CD4-positive, alpha-beta T cell treated with Interleukin-12 subunit alpha and Interleukin-12 subunit beta, for 1 hour (primary cell): ENCODE measurements at places on chromosomes 1 and 21.

GRCh38 chr1:230977761-230978490, 735 bp downstream of the TTC13 start:
- peak; percentile 20 for DNase-seq

DNA sequence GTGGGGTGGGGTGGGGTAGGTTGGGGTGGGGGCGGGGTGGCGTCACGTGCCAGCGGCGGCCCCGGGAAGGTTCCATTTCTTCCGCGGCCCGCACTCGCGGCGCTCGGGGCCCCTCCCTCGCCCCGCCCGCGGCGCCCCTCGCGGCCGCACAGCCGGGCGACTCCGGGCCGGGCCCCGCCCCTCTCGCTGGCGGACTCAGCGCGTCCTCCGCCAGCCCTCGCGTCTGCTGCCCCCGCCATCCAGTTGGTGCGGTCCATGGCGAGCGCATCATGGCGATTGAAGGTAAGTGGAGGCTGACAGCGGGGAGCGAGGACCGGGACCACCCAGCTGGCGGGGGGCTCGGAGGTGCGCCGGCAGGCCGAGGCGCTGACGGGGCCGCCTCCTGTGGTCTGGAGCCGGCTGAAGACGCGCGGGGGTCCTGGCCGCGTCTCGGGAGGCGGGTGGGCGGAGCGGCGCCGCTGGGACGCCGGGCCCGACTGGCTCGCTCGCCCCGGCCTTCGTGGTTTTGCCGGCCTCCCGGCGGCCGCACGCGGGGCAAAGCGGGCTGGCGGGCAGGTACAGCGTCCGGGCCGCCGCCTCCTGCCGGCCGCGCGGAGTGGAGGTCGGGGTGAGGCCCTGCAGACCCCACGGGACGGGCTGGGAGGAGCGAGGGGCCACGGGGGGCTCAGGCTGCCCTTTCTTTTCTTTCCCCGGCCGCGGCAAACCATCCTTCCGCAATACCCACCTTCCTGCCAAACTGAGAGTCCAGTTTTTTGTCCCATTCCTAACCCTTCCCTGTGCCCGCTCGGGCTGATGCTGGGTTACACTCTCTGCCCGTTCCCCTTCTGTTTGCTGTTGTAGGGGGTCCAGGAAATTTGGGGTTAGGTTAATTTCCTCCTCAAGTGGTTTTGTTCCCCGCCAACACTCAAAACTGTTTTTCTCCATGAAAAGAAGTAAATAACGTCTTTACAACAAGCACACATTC, at the start of gene SYT14:
Gene SYT14, plus strand, starts transcription at position 222 of the 964 bp plus-strand sequence. Its CDS starts 48 bp downstream, at position 270.
- DNase-seq: no peak

DNA sequence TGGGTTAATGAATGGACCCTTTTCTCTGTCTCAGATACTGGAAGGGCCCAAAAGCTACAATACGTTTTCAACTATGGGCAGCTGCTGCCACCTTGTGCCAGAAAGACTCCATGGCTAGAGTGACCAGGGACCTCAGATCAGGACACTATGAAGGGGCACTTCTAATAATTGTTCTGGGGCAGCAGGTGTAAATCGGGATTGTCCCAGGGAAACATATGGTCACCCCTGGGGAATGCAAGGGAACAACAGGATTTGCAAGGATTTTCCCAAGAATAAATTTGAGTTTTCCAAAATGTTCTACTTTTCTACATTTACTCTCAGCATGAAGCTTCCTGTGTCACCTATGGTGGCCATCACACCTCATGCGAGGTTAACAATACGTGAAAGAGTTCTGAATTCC, 12.0 kb upstream of the FCAMR start:
- peak; percentile 66 for DNase-seq

DNA sequence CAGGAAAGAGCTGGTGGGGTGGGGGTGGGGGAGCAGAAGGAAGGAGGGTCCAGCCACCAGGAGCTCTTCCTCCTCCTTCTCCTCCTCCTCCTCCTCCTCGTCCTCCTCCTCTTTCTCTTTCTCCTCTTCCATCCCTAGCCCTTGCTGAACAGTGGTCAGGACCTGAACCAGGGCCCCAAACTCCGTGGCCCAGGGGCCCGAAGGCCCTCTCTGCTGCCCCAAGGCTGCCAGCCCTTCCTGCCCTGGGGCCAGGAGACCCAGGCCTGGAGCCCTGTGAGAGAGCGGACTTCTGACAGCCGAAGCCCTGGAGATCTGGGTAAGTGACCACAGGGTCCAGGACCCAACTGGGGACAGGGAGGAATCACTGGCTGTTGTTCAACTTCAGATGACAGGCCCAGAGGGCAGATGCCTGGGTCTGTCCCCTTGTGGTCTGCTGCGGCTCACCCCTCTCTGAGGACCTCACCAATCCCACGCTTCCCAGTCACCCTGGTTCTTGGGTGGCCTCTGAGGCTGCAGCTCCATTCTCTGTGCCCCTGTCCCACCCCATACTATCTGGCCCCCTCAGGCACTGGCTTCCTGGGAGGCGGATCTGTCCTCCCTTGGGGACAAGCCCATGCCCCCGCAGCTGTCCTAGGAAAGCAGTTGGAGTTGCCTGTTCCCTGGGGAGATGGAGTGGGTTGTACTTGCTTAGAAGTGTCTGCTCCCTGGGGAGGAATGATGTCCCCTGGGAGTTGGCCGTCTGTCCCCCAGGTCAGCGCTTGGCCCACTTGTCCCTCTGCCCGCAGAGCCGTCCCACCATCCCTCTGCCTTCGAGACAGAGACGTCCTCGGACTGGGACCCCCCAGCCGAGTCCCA, 51.8 kb downstream of the VWA5B1 start:
- DNase-seq: no peak

GRCh38 chr1:28144203-28145135, 32.0 kb downstream of the PTAFR start:
- no peak for DNase-seq

GRCh38 chr1:229883504-229884200, 183.4 kb upstream of the GALNT2 start:
- no peak for DNase-seq

DNA sequence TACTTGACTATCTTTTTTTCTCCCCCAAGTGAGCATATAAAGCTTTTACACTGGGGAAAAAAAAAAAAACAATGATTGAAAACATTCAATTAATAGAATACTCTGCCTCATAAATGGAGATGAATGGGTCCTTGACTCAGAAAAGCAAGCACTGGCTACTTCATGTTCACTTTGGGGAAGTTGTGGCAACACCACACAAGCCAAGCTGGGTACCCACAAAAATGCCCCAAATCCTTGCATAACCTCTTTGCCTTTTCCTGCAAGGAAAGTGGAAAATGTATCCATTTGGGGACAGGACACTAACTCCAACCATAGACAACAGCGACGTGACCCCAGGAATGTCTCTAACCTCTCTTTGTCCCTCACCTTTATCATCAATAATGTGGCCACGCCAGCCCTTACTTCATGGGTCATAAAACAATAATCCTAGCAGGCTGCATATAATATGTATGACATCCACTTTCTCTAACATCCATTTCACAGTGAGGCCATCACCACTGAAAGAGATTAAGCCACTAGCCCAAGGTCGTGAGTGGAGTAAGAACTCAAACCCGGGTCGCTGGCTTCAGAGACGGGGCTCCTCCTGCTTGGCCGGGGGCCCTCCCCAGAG, 2.3 kb downstream of the ECE1 start:
- no peak for DNase-seq

GRCh38 chr1:185971688-185972087, 237.5 kb downstream of the HMCN1 start:
- DNase-seq: no peak

DNA sequence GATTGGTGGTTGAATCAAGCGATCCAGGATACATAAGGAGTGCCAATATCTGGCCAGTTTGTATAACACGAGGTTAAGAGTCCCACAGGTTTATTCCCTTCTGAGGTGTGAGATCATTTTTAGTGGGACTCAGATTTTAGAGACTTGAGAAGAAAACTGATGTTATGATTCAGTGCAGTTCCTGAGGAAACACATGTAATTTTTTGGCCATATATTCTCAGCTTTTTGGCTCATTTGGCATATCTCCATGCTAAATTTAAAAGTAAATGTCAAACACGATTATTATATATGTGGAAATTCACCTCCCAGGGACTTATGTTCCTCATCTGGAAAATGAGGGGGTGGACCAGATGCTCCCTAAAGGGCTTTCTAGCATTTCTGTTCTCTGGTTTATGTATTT, 39.2 kb upstream of the SERBP1 start:
- no peak for DNase-seq

GRCh38 chr1:61093525-61094137, 11.3 kb downstream of the NFIA start:
- DNase-seq: no peak

DNA sequence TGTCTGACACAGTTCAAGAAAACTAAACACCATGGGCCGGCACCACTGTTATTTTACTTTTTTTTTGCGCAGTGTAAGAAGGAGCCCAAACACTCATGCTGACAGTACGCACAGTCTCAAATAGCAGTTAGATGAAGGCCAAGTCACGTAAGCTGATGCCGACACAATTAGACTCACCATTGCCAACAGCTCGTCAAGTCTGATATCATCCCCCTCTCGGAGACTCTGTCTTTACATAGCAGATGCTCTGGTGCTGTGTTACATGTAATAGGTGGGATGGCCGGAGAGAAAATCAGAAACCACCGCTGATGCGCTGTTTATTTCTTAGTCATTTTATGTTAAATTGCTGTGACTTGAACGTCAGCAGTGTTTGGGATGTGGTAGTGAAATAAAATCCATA, 49.3 kb downstream of the TGFB2 start:
- DNase-seq: no peak

DNA sequence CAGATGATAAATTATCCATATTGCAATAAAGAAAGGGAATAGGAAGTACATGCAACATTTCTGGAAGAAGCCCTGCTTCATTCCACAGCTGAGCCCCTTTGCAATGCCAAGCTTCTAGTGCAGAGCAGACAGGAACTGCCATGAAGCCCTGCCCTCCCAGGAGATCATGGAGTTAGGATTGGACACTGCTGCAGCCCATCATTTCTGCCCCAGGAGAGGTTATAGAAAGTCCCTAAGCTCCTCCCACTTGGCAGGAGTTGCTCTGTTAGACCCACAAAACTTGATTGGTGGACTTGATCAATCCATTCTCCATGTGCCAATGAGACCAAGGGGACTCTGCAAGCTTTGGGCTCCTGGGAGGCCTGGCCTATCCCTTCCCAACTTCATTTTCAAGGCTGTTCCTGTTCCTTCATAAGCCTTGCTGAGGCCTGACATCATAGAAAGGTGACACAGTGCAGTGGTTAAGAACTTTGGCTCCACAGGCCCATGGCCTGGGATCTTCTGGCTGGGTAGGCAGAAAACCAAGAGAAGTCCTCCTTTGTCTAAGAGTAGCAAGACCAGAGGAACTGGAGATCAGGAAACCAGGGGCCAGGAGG, 1.3 kb upstream of the LAPTM5 start:
- DNase-seq: no peak

DNA sequence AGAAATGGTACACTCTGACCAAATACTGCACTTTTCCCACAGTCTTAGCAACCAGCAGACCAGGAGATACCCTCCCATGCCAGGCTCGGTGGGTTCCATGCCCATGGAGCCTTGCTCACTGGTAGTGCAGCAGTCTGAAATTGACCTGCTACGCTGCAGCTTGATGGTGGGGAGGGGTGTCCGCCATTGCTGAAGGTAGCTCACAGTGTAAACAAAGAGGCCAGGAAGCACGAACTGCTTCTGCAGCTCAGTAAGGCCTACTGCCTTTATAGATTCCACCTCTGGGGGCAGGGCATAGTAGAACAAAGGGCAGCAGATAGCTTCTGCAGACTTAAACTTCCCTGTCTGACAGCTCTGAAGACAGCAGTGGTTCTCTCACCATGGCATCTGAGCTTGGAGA, 12.3 kb upstream of the IFI44L start:
- no peak for DNase-seq

GRCh38 chr1:210822241-210822640, 311.7 kb downstream of the KCNH1 start:
- no peak for DNase-seq

GRCh38 chr1:205407970-205408369, 13.9 kb downstream of the LEMD1 start:
- no peak for DNase-seq

- DNase-seq: peak; percentile 81
These were observed 27.2 kb upstream of the EPS8L3 start for GRCh38 chr1:109790735-109791494.

DNA sequence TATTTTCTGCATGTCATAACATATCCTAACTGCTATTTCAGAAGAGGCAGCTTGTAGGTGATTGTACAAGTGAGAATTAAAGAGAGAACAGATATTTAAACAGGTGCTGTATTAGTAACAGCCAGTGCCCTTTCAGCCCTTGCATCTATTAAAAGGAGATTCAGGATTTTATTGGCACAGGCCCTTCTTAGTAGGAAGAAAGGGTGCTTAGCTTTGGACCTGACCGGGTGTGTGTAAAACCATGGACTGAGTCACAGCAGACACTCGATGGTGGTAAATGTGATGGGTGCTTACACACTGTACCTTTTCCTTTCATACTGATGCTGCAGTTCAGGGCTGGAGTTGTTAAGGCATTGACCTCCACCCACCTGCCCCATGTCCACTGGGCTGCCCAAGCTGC, 12.7 kb upstream of the CD101 start:
- no peak for DNase-seq

DNA sequence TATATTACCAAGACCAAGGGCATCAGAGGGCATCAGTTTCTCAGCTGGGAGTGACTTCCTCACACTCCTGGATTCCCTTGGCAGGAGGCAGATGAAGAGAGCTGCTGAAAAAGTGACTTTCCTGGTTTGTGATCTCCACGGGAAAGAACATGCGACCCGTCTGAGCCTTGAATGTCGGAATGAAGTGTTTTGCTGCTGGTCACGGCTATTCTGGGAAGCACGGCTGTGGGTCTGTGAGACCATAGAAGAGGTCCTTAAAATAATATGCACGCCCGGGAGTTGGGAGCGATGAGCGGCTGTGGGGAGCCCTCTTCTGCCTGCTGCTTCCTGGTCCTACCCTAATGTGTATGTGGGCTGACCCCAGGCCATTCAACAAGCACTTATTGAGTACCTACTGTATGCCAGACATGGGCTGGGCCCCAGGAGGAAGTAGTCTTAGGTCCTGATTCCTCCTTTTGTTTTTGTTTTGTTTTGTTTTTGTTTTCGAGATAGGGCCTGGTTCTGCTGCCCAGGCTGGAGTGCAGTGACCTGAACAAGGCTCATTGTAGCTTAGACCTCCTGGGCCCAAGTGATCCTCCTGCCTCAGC, 13.2 kb upstream of the UMODL1 start:
- DNase-seq: no peak

- no peak for DNase-seq
These were observed 149.7 kb upstream of the JUN start for GRCh38 chr1:58933599-58933926.

DNA sequence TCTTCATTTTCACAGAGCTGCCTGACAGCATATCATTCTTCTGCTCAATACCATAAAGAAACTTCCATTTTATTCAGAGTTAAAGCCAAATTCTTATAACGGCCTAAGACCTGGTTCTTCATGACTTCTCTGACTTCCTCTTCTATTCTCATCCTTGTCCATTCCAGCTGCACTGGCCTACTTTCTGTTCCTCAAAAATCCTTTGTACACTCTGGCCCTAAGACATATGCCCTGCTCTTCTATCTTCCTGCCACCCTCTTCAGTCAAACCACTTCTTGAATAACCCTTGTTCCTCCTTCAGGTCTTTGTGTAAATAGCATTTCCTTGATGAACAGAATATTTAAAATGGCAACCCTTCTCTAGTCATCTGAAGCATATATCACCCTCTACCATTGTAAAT, 1338.7 kb upstream of the ADGRL2 start:
- DNase-seq: no peak

GRCh38 chr1:203870245-203870644, 8.8 kb downstream of the SNRPE start:
- no peak for DNase-seq
